ENCODE measurements at places on chromosomes 11 and 22.

- peak; percentile 93 for DNase-seq
These were observed 3.9 kb downstream of the CD3D start for GRCh38 chr11:118338637-118339061.

GRCh38 chr22:34784056-34784455 is 281.9 kb upstream of the ISX start:
- DNase-seq: no peak

DNA sequence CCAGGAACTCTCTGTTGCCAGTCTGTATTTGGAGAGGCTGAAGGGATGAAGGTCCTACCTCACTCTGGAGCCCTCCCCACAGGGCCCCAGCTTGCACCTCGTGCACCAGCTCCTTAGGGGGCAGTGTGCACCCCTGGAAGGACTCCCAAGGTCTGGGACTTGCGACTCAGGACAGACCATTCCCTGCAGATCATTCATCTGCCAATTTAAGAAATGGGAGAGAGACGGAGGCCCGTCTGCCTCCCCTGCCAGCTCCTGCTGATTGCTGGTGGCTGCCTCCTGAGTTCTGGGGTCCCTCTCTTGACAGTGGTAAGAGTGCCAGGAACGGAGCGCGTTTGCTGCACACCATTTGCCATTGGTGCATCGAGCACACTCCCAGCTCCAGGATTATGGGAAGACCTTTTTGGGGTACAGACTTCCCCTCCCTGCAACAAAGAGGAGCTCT is 27.4 kb upstream of the MALAT1 start:
- peak; percentile 47 for DNase-seq

DNA sequence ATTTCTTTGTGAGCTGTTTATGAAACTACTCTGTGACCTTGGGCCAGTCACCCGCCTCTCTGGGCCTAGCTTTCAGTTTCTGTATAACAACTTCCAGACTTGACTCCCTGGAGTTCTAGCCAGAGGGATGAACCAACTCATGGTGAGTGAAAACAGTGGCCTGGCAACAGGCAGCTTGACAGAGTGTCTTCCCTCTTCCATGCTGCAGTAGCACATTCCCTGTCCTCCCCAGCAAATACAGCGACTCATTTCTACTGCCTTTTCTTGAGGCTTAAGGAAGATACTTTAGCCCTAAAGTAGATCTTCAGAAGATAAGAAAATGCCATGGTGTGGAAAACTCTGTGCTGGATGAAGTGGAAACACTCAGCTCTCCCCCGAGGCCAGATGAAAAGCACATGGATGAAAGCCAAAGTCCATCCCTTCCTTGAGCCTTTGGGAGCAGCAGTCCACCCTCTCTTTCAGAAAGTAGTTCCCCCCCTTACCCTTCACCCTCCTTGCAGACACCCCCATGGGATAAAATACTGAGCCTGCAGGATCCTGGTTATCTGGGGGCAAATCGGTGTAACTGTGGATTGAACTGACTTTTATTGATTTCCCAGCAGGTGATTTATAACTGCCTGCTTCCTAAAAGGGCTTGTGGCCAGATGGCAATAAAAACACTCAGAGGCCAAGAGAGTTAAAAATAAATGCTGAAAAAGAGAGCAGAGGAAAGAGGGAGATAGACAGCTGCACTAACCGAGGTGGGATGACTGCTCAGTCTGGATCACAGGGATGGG is 24.1 kb downstream of the IRAG1 start:
- no peak for DNase-seq

DNA sequence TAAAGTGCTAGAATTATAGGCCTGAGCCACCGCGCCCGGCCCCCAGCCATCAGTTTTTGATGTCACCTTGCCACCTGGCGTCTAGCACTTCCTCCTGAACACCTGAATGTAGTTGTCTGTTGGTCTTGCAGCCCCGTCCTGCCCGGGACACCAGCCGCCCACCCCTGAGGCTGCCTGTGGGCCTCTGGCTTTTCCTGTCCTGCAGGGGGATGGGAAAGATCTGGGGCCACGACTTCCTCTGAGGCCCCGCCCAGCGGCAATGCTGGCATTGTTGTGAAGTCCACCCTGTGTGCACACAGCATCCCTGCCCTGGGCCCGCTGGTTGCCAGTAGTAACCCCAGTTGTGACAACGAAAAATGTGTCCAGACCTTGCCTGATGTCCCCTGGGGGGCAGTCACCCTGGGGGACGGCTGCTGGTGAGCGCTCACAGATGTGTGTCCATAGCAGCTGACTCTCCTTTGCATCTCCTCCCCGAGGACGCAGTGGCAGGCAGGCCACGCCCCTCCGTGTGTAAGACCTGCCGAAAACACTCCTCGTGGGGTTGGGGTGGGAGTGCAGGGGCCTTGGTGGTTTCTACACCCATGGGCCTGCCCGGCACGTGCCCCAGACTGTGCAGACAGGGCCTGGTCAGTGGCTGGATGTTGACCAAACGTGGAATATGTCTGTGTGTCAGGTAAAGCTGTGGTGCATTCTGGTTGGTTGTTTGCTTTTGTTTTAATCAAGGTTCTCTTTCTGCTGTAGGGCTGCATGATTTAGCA is 6.8 kb downstream of the SELENOO start:
- no peak for DNase-seq

GRCh38 chr11:46105134-46105628 is 16.1 kb downstream of the PHF21A start:
- DNase-seq: no peak

GRCh38 chr11:36478700-36479329 is 31.3 kb downstream of the TRAF6 start:
- peak; percentile 53 for DNase-seq

DNA sequence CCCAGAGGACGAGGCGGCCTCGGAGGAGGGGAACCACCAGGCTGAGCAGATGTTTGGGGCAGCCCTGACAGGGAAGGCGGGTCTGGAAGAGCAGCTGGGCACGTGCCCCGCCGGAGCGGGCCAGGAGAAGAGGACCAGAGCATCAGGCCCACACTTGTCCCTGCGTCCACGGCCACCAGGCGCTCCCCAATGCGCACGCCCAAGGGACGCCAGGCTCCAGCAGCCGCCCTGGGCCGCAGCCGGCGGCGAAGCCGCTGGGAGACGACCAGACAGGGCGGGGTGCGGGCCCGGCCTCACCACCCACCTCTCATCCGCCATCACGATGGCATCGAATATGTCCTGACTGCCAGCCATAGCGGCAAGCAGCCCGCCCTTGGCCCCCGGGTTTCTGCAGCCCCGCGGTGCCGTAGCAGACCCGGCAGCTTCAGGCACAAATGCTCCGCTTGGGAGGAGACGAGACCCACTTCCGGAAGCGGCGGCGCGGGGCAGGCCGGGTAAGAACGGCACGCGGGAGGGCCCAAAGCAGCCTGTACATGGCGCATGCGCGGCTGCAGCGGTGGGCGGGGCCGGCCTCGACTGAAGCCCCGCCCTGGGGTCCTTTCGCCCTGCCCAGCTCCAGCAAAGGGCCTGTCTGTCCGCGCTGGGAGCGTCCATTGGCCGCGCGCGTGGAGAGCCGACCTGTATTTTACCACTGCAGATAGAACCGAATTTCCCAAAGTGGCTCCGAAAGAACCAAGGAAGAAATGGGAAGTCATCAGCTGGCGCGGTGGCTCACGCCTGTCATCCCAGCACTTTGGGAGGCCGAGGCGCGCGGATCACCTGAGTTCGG is at the start of gene LTO1:
Gene LTO1 (minus strand): TSS at position 468 of the 829 bp plus-strand sequence. CDS start 114 bp downstream, at position 354.
- DNase-seq: peak; percentile 93

DNA sequence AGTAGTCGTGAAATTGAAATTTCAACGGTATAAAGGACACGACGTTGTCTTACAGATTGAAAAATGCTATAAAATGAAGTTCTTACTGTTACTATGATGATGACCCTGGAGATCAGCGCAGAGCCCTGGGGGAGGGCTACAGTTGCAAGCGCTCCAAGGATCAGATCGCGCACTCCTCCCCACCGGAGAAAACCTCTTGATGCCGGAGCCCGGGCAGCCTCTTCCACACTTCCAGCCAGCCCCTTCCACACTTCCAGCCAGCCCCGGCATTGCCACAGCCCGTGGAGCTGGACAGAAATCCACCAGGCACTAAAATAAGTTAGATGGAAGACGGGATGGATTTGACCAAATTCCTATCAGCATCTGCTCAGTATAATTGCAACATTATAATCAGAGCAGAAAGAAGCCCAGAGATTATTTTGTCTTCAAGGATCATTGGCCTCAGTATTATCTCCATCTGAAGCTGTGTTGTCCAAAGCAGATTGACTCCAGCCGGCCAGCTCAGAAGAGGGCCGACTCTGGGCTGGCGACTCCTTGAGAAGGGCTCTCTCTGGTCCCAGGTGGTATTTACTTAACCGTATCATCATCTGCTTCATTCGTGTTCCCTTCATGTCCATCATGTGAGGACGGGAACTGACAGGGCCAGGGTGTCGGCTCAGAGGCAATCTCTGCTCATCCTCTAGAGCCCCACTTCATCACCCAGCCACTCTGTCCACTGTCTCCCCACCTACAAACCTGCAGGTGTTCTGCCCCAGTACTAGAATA is 777 bp upstream of the MICAL3 start:
- DNase-seq: no peak

GRCh38 chr11:103812680-103813079 is 223.8 kb upstream of the DDI1 start:
- no peak for DNase-seq

DNA sequence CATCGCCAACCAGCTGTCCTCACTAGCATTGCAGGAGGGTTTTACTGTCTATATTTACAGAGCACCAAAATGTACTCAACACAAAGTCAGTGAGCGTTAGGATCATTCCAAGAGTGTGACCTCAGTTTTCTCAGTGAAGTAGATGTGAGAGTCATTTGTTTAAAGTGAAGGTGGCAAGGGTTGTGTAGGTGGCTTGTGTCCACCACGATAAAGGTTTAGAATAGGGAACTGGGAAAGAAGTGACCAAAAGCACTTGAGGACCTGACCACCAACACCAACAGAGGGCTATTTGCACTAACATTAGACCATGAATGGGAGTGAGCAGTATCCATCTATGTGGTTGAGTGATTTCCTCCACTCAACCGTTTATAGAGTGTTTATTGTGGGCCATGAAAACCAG is 152.5 kb upstream of the POU2AF2 start:
- no peak for DNase-seq

DNA sequence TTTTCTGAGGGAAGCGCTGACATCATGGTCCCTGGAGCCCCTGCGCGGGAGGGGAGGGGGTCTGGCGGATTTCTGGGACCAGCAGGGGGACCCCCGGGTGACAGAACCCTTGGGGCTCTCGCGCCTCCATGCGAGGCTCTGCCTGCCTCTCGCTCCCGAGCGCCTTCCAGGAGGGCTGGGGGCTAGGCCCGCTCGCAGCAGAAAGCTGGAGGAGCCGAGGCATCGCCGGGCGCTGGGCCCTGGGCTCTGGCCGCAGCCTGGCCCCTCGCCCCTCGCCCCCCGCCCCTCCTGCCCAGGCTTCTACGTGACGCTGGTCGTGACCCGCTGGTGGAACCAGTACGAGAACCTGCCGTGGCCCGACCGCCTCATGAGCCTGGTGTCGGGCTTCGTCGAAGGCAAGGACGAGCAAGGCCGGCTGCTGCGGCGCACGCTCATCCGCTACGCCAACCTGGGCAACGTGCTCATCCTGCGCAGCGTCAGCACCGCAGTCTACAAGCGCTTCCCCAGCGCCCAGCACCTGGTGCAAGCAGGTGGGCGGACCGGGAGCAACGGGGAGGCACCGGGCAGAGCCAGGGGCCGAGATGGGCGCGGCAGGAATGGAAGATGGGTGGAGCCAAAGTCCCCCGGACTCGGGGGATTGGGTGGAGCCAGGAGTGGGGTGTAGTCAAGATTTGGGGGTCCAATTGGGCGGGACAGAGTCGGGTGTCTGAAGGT is 5.4 kb downstream of the BEST1 start:
- peak; percentile 18 for DNase-seq

- DNase-seq: no peak
These were observed 100.8 kb downstream of the KIAA1671 start for GRCh38 chr22:25053153-25053805.

GRCh38 chr11:132640952-132641351 is 891.3 kb downstream of the OPCML start:
- DNase-seq: no peak

GRCh38 chr11:74592063-74592440 is 330 bp upstream of the POLD3 start:
- DNase-seq: no peak

- no peak for DNase-seq
These were observed 16.8 kb downstream of the PTPN5 start for GRCh38 chr11:18774801-18775200.

DNA sequence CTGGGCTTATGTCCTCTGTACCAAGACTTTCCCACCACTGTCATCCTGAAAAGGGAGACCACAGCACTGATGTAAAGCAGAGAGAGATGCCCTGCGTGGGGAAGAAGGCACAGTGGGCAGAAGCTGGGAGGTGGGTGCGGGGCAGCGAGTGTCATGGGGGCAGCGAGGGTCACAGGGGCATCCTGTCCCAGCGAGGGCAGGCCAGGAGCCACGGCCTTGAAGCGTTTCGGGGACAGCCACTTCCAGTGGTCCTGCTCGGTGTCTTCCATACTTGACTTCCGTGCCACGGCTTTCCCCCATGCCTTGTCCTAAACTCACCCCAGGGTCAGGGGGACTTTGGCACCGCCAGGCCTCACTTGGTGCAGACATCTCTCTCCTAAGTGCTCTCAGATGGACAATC is 1121.3 kb downstream of the TBC1D22A start:
- no peak for DNase-seq

DNA sequence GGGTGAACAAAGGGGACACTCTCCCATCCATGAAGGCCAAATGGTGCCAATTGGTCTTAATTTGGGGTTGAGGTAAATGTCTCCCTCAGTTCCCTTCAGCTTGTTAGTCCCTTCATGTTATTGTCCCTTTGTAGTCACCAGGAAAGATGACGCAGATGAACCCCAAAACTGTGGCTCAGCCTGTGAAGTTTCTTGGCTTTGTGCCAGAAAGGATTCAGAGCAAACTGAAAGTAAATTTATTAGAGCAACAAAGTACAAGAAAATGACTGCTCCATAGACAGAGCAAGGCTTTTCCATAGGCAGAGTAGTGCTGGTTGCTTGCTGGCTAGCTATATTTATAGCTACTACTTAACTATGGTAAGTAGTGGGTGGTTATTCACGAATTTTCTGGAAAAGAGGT is 16.7 kb downstream of the OR4C3 start:
- DNase-seq: peak; percentile 63

GRCh38 chr11:107956543-107956942 is 28.3 kb downstream of the RAB39A start:
- no peak for DNase-seq

- no peak for DNase-seq
These were observed 58.4 kb downstream of the GALNT18 start for GRCh38 chr11:11563200-11563975.

DNA sequence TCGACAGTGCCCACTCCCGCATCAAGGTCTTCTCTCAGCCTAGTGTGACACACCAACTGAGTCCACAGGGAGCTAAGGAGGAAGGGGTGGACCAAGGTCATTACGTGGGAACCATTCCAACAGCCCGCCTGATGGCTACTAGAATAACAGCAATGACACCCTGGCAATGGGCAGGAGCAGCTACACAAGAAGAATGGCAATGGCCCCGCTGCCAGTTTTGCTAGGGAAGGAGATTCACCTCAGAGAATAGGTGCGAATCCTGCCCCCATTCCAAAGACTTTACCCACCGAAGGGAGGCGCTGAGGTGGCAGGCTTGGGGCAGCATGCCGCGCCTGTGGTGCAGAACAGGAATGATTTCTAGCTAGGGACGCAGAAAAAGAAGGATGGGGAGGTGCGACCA is 9.1 kb downstream of the WT1 start:
- DNase-seq: no peak

- DNase-seq: no peak
These were observed 706.0 kb downstream of the KCNA4 start for GRCh38 chr11:29310725-29311342.
